ENCODE measurements at places on chromosomes 5 and 9.

DNA sequence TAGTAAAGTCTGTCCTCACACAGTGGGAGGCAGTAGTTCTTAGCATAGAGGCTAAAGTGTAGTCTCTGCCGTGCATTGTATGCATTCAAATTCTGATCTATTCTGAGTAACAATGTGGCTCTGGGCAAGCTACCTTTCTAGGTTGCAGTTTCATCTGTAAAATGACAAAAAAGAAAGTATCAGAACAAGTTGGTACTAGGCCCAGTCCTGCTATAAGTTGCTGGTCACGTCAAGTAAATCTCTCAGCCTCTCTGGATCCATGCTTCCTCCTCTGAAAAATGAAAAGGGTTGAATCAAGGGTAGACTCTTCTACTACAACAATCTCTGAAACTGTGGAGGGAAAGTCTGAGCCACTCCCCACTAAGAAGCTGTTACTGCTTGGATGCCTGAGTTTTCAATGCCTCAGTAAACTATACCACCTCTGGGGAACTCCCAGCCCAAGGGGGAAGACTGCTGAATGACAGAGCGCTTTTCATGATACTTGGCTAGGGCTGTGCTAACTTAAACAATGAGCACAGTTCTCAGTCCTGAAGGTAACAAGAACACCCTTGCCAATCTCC, 34.5 kb upstream of the SPARC start:
- DNase-seq = no peak

DNA sequence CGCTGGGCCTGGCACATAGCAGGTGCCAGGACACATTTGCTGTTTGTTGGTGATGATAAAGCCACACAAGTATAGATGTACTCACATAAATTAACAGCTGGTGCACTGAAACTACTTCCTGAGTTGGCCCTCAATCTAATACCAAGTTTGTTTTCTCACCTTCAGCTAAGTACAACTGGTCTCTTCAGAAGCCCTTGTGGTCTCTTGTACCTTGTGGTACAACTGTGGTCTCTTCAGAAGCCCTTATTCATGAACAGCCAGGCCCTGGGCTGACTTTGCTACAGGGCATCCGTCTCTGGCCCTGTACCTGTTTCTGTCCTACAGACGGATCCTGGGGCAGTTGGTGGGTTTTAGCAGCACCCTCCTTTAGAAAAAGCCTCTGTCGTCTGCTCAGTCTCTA, 81.5 kb downstream of the DAB2IP start:
- no peak for DNase-seq

DNA sequence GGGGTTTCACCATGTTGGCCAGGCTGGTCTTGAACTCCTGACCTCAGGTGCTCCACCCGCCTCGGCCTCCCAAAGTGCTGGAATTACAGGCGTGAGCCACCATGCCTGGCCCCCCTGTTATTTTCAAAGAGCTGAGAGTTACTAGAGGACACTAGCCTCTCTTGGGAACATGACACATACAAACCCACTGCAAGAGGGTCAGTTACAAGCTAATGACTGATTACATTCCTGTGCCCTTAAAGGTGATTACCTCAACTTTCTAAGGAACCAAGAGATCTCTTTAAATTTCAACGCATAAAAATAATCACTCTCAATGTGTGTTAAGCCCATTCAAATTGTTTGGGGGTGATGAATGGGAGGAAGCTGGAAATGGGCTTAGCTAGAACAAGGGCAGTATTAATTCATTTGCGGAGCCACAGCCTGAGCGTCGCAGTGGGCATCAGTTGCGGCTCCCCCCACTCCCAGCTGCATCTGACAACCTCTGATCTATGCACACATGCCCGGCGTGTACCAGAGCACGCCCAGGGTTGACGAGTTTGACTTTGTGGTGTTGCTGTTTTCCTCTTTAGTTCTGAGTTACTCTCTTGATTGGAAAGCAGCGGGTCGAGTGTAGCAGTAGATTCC, 146.9 kb downstream of the GOLPH3 start:
- peak; percentile 12 for DNase-seq

GRCh38 chr5:157519579-157520253, 55.9 kb downstream of the ADAM19 start:
- no peak for DNase-seq
